HFFc6 (cell line): ENCODE measurements at places on chromosomes 6 and 20. TPM values are rescaled to one million over a fixed set of nuclear protein-coding genes. Genes with fewer than 3 reads are reported as not detected.

GRCh38 chr6:2182251-2182650, 63.2 kb downstream of the GMDS start:
- H3K4me3 ChIP-seq, result no peak overlapping the region
- no peak for DNase-seq

- no peak overlapping the region for H3K4me3 ChIP-seq
- no peaks in the 10 kb centered on the region for H3K36me3 ChIP-seq
- H3K27ac ChIP-seq, result no peak overlapping the region
- H3K4me1 ChIP-seq, result no peaks in the 10 kb centered on the region
These were observed 212.7 kb upstream of the AGPAT4 start for GRCh38 chr6:161486361-161487216.

The PCED1A gene
- 22.3 to 24.3 TPM (median 22.6 TPM) in 3 replicates for total RNA-seq

The HRH3 gene
- total RNA-seq, result not detected in 3 replicates

The C20orf141 gene
- not detected in 3 replicates for total RNA-seq

The TPD52L2 gene
- total RNA-seq, result 162 to 196 TPM (median 194 TPM) in 3 replicates
